ENCODE measurements at places on chromosomes 3 and 15.

DNA sequence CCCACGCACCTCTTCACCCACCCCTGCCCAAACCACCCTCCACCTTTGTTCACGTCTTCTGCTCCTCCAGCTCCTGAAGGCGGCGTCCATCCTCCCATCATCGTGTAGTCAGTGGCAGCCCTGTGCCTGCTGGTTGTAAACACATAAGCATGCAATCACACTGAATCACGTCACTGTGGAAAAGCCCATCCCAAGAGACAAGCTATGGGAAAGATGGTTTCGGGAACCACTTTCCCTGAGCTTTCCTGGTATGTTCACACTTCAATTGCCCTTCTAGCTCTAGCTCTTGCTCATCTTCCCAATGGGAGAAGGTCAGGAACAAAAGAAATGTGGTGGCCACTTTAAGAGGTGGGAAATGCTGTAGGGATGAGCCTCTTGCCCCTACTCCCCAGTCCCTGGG is 14.4 kb upstream of the GOLGA8J start:
- no peak for DNase-seq

DNA sequence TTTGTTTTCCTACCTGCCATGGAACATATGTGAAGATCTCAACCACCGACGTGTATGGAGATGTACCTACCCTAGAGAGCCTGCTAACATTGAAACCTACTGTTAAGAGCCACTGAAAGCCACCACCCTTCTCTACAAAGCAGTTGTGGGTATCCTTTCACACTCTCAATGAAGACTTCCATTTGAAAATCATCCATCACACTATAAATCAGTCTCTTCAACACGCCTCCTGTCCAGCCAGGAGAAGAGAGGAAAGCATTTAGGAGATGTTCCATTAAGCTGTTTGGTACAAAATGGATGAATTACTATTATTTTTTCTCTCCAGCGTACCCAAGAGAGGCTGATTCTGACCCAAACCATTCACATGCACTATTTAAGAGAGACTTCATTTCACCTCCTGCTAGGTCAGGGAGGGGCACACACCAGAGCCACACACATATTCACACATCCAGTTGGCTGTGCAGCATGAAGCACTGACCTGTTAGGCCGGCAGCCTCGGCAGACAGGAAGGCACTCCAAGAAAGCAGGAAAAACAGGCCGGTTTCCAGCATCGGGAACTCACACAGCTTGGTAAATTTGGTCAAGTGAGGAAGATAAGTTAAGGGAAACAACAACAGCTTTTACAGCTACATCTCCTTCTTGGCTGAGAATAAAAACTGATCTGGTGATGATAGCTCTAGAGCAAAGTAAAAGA is 274.5 kb downstream of the SLC9A9 start:
- DNase-seq = no peak

DNA sequence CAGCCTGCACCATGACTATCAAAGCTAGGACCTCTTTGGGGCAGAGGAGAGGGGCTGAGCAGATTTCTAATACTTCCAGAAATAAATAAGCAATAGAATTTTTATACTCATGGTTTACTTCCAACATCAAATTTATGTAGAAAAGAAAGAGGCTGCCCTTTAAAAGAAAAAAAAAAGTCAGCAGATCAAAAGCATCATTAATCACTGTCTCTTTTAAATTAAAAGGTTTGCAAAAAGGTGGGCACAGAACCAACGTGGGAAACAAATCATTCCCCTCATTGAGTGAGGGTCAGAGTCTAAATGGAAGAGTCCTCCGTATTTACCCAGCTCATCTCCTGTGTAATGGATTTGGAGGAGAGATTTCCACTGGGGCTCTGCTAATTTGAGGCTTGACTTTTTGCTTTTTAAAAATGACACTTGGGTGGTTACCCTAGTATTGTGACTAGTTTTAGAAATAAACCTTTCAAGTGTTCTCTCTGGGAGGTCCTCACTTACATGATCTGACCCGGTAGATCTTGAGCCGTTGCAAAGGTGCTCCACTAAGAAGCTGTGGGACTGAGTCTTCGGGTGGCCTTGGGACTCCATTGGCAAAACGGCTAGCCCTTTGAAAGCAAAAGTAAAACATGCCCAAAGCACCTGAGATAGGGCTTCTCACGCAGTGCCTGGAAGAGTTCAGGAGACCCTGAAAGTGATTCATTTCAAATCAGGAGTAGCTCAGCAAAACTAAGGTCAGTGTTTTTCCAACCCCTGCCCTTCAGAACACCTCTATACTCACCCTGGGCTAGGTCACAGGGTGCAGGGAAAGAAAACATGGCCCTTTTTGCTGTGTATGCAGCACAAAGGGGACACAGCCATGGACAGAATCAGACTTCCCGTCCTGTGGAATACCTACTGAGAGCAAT is 320.9 kb downstream of the FOXP1 start:
- DNase-seq = no peak

- DNase-seq = no peak
These were observed 2.7 kb downstream of the AP2M1 start for GRCh38 chr3:184177331-184177731.

DNA sequence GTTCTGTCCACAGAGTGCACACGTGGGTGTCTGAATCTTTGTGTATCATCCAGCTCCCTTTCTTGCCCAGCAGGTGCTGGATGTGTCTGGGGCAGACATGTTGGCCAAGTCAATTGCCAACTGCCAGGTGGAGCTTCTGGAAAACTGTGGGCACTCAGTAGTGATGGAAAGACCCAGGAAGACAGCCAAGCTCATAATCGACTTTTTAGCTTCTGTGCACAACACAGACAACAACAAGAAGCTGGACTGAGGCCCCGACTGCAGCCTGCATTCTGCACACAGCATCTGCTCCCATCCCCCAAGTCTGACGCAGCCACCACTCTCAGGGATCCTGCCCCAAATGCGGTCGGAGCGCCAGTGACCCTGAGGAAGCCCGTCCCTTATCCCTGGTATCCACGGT is 12.5 kb upstream of the RPP14 start:
- DNase-seq = no peak

DNA sequence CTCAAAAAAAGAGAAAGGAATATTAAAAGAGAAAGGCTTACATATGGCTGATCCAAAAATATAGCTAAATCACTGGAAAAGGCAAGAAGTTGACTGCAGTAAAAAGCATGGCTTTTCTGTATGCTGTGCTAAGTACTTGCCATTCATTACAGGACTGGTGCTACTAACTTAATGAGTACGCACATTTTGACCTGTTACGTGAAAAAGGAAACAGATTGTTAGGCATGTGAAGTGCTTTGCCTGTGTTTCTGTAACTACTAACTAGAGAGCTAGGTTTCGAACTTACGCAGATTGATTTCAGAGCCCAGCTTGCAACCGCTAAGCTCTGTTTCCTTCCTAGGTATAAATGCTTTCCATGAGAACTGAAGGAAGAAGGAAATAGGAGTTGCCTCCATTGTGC is 2.8 kb downstream of the TRNT1 start:
- no peak for DNase-seq

DNA sequence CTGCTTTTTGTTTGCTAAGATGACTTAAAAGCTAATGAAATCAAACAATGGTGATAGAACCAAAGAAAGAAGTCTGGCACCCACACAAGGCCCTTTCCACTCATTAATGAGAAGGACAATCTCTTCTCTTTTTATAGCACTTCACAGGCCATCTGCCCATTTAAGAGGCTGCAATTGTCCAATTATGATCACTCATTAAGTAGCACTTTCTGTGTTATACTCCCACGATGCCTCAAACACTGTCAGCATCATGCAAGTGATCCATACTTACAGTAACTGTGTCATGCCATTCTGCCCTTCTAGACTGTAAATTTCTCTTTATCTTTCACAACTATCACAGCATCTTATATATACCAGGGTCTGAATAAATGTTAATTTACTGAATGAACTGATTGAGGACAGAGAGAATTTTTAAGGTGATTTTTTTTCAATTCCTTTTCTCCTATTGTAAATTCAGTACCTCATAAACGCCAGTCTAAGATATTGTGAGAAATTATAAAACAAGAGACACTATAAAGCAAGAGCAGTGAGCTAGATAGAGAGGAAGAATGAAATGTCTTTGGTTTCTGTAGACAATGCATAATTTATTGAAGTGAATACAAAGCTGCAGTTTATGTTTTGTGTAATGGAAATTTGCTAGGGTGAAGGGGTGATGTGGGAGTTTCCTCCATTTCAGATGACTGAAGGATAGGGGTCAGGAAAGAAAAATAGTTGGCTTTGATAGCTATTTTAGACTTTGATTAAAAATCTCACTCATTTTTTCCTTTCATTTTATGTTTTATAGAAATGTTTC is 17.3 kb downstream of the CD200 start:
- no peak for DNase-seq

DNA sequence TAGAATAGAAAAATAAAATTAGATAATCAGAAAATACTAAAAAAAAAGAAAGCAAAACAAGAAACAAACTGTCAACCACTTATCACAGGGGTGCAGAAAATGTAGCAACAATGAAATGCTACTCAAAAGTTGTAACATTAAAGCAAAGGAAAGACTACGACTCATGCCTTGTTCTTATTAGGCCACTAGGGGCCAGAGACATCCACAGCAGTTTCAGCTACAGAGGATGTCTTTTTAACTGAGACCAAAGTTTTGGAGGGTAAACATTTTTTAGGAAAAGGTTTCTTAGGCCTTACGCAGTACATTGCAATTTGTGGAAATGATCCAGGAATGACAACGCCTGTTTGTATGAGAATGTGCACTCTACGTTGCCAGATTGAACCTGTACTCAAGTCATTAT is 15.4 kb upstream of the CADM2 start:
- DNase-seq = no peak

DNA sequence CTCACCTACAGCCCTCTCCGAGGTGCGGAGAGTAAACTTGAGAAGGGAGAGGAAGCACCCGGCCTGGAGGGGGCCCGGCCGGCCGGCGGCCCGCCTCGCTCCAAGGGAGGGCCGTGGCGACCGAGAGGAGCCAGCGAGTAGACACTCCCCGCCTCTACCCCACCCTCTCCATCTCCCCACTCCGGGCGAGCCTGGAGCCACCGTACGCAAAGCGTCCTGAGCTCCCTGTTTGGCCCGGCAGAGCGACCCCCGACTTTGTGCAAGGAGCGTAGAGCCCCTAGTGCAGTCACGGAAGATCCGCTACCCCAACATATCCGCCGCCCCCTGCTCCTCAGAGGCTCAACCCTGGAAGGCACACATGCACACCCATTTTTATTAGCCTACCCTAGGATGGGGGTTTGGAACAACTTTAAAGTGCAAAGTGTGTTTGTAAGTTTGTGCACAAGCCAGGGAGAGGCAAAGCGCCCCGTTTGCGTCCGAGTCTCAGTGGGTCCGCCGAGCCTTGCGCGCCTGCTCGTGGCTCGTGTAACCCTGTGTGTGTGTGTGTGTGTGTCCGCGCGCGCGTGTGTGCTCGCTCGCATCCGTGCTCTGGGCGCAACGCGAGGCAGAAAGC is 508 bp upstream of the SMAD6 start:
- peak; percentile 13 for DNase-seq

DNA sequence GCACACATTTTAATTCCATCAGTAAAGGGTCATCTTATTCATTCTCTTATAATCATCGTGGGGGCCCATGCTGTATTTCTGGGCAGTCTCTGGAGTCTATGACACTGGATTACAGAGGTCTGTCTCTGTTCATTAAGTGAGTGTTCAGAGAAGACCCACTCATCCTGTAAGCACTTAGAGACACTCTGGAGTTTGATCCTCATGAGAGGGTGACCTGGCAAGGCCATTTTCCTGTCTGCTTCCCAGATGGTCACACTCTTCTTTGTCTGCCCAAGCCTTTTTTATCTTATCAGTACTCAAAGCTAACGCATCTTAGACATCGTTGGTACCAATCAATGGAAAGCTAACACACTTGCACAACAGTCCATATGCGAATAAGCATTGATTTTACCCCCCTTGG is 333.1 kb downstream of the RORA start:
- DNase-seq = no peak

DNA sequence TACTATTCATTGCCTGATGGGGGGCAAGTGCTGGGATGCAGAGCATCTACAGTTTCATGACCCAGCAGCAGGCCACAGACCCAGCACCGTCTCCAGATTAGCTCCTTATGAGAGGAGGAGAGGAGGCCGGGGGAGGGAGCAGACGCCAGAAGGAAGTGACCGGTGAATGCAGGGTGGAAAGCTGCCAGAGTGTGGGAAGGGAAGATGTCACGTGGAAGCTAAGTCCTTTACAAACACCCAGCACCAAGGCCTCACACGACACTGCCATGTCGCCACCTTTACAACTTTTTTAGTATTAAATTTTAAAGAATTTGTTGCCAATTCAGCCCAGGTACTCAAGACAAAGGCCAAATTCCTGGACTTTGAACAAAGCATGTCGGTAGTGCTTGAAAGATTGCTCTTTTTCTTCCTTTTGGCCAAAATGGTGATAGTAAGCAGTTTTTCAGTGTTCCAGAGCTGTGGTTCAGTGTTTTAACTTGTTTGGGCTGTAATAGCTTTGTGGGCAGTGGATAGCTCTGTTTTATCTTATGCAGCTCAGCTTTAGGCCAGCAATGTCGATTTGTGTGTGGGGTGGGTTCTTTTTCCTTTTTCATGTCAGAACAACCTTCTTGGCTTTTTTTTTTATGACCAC is 58.2 kb downstream of the ZBTB38 start:
- no peak for DNase-seq

DNA sequence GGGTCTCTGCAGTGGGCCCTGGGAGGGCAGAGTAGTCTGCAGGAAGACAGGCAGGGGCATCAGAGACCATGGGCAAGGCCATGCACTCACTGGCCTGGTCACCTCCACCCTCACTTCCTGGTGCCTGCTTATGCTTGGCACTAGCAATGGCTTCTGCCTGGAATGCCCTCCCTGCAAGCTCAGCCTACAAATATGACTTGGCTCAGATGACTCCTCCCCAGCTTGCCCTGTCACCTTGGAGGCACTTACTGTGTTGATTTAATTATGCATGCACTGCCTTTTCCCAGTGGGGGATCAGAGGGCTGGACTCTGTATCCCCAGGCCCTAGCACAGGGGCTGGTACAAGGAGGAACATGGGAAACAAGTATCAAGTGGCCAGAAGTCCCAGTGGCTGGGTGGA is 7.8 kb downstream of the C3orf18 start:
- no peak for DNase-seq

- no peak for DNase-seq
These were observed 179.7 kb downstream of the ADAMTS9 start for GRCh38 chr3:64508140-64508539.

- DNase-seq = no peak
These were observed 26.8 kb downstream of the TARS3 start for GRCh38 chr15:101697488-101697887.

- DNase-seq = peak; percentile 23
These were observed 4.3 kb upstream of the TSEN2 start for GRCh38 chr3:12479919-12480427.

DNA sequence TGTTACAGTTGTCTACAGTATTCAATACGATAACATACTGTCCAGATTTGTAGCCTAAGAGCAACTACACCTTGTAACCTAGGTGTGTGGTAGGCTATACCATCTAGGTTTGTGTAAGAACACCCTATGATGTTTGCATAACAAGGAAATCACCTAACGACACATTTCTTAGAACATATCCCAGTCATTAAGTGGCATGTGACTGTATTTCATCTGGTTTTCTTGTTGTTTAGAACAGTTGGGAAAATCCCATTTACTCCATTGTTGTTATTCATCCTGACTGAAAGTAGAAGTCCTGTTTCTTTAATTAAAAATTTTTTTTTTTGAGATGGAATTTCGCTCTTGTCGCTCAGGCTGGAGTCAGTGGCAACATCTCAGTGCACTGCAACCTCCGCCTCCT is 31.3 kb downstream of the LRRC28 start:
- DNase-seq = no peak

GRCh38 chr3:26624209-26624765 is 1.7 kb downstream of the LRRC3B start:
- DNase-seq = no peak

- no peak for DNase-seq
These were observed 71.1 kb upstream of the FLNB start for GRCh38 chr3:57937092-57937491.

GRCh38 chr3:75260-75659 is 121.3 kb upstream of the CHL1 start:
- no peak for DNase-seq
